ENCODE measurements at places on chromosomes 3 and 15. TPM values are rescaled to one million over a fixed set of nuclear protein-coding genes. Genes with fewer than 3 reads are reported as not detected.

Gene SEMA3G
- total RNA-seq: 11.8 TPM

Gene RUBCN
- 32.7 TPM for total RNA-seq

Gene SERINC4
- 0.71 TPM for total RNA-seq

DNA sequence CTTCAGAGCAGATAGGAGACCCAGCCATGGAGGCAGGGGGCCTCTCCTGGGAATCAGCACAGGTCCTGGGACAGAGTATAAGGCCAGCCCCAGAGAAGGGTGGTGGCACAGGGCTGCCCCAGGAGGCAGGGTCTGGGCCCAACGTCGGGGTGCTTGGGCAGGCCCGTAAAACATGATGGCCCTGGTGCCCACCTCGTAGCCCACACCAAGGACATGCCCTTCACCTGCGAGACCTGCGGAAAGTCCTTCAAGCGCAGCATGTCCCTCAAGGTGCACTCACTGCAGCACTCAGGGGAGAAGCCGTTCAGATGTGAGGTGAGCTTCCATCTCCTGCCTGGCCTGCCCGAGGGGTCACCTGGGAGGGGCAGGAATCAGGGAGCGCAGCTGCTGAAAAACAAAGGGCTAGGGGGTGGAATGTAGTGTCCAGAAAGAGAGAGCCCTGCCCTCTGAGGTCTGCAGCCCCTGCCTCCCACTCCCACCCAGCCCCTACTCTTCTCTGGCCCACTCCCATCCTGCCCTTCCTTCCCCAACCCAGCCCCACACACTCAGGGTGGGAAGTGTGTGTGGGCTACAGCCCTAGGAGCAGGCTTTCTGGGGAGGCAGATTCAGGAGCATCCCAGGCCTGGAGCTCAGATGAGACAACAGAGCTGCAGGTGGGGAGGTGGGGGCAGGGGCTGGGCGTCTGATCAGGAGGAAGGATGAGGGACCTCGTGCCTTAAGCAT, 9.5 kb downstream of the ZBTB47 start:
- DNase-seq: no peak

DNA sequence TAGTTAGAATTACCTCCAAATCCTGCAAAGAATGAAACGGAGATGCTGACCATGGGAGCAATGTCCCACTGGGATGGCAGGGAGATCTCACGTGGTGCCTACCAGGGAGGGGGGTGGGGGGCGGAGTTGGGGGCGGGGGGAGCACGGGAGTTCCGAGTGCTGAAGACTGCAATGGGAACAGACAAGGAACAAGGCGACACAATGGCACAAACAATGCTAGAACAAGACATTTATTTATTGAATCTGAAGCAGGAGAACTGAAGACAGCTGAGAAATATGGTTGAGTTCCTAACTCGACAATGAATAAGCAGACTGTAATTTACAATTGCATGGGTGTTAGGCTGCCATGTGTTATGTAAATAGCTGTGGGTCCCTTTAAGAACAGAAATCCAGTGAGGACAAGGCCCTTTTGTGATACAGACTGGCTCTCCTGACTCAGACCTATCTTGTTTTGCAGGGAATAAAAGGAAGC, 91.2 kb downstream of the AQP9 start:
- DNase-seq: no peak

DNA sequence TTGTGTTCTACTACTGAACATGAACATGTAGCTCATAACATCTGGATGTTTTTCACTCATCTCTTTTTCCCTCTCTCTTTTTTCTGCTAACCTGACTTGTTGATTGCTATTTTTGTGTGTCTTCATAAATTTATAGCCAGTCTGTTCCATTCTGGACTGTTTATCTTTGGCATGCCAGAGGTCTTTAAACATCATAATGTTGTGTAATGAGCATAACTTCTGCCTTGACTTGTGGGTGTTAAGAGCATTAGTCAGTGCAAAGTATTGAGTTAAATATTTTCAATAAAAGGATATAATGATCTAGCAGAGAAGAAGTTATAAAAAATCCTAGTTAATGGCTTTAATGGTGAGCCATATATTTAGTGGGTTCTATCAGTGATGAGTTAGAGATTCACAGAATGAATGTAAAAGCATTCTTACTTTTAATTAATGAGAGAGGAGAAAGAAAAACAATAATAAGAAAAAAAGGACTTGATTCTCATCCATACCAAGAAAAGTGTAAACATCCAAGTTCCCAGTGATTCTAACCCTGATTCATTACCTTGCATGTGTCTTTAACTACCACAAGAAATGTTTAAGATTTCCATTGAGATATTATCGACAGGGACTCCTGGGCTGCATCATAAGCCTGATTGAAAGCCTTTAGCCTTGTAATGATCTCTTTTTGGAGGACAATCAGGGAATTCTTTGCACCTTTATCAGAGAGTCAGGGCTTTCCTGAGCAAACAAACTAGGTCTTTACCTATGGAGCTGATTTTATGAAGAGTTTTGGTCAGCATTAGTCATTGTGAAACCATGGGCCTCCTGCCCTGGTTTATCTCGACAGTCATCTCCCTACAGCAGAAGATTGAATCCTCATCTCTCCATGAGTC, 22.9 kb downstream of the MITF start:
- DNase-seq: no peak

- no peak for DNase-seq
Measured at GRCh38 chr3:7754653-7755441, 746.8 kb upstream of the LMCD1 start.

Gene B2M
- 1,354 TPM for total RNA-seq

Gene ATP1B3
- total RNA-seq: 44.7 TPM

- no peak for DNase-seq
Measured at GRCh38 chr3:57292159-57292896, at the start of gene ASB14. Gene ASB14, minus strand, starts transcription at chr3:57292685. Its CDS starts 652 bp downstream, at chr3:57292033.

GRCh38 chr15:99073008-99073717, 31.7 kb upstream of the SYNM start:
- DNase-seq: no peak

DNA sequence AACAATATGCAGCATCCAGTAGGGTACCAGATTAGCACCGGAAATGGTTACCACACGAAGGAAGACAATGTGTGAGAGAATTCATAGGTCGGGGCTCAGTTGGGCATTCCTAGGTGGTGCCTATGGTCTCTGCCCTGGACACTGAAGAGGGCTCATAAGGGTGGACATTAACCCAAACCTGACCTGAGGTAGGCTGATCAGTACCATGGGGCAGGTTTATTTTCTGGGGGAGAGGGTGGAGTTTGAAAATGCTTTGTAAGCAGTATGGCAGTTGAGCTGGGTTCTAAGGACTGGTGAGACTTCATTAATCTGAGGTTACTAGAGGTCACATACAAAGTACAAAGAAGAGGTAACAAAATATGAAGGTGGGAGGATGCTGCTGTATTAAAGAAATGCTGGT, 68.4 kb downstream of the RPL22L1 start:
- DNase-seq: no peak

DNA sequence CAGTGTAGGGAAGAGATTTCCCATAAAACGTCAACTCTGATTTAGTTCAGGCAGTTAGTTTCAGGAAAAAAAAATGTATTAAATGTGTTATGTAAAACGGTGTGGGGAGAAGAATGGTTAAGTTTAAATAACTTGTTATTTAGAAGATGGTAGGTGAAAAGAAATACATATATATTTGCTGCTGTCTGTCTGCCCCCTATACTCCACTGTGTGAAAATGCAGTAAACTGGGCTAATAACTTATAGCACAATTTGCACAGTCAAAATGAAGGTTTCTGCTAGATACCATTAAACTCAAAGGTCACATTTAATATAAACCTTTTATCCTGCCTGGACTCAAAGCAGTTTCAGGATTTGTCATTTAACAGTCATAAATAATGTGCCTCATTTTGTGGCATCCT, 515.0 kb downstream of the FGF12 start:
- DNase-seq: no peak

Gene PSMD6
- 48.2 TPM for total RNA-seq

Gene CISH
- 4.7 TPM for total RNA-seq

- no peak for DNase-seq
Measured at GRCh38 chr15:97350813-97351212, 609.7 kb upstream of the ARRDC4 start.

- DNase-seq: no peak
Measured at GRCh38 chr3:32082721-32083120, 23.7 kb upstream of the GPD1L start.

- DNase-seq: no peak
Measured at GRCh38 chr3:45225465-45226205, 452 bp downstream of the TMEM158 start.

Gene LDHAL6B
- not detected for total RNA-seq

GRCh38 chr3:14861031-14861430, 42.3 kb downstream of the FGD5 start:
- no peak for DNase-seq
